Sciatic nerve (tissue), 2 donors: ENCODE measurements at places on chromosomes 6 and 20.

DNA sequence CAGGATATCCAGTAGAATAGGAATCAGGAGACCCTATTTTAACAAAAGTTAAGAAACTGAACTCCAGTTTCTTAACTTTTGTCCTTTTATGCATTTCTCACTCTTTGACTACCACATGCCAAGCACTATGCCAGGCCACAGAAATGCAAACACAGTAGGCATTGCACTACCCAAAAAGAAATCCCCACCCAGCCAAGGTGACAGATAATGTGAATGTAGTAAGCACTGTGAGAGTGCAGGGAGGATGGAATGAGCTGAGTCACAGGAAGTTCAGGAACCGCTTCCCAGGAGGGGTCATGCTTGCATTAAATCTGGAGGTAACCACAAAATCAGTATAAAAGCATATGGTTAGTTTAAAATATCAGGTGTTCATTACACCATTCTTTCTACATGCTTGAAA is 20.1 kb upstream of the FAM83C start:
- DNase-seq, result no peak

DNA sequence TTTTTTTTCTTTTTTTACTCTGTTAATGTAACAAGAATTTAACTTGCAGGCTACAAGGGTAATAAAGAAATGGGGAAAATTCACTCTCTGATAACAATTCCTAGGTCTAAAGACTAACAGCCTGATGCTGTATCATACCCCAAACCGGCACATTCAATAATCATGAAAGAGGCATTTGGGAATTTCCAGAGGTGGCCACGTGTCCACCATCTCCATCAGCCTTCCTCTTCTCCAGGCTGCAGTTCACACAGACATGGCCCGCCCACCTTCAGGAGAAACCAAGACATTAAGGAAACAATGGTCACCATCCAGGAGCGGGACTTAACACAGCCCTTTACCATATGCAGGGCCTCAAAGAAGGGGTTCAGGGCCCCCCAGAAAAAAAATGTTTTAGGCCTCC is 44.8 kb downstream of the PDE10A start:
- no peak for DNase-seq

- DNase-seq, result no peak
These were observed 76.3 kb downstream of the CDK19 start for GRCh38 chr6:110738899-110739365.

DNA sequence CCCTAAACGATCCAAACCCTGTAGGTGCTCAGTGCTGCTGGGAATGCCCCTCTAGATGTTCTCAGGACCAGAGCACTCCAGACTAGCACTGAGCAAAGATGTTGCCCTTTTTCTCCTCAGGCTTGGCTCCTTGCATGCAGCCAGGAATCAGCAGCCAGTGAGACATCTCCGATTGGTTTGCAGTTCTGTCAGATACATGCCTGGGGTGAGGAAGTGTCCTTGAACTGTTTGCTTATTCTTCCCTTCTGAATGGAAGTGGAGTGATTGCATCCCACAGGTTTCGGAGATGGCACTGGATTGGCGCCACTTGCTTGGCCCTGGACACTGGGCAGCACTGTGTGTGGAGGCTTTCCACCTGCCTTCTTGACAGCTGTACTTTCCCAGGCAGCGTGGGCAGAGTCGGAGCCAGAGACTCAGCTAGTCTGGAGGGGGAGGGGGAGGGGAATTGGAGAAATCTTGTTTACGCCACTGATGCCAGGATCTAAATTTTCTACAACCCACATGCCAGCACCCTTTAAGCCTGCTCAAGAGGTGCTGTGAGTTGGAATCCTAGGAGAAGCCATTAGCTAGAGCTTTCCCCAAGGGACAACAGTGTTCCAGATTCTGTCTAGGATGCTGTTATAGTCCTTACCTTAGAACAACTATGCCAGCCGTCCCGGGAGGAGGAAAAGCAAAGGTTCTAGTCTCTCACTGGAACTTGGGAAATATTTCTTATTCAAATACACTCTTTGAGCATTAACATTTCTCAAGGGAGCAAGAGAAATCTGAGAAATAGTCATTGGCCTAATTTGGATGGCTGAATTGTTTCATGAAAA is 49.2 kb upstream of the SASH1 start:
- DNase-seq, result no peak

DNA sequence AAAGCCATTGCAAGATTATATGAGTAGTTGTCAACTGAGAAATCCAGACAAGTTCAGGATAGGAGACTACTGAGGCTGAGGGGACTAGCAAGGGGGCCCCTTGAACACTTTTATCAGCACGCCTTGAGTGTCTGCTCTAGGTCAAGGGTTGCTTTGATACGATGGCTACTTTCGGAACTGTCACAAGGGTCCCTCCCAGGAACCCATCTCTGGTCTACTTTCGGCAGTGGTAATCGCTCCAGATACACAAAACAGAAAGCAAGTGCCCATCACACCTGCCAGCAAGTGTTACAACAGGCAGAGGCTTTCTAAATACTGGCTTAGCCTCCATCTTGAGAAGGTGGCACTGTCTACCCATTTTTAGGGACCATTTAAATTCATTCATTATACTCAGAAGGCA is 61.1 kb downstream of the GJA10 start:
- no peak for DNase-seq

GRCh38 chr6:21022343-21023107 is 488.3 kb downstream of the CDKAL1 start:
- DNase-seq, result no peak

GRCh38 chr20:50592282-50593004 is 82.3 kb downstream of the PTPN1 start:
- no peak for DNase-seq

DNA sequence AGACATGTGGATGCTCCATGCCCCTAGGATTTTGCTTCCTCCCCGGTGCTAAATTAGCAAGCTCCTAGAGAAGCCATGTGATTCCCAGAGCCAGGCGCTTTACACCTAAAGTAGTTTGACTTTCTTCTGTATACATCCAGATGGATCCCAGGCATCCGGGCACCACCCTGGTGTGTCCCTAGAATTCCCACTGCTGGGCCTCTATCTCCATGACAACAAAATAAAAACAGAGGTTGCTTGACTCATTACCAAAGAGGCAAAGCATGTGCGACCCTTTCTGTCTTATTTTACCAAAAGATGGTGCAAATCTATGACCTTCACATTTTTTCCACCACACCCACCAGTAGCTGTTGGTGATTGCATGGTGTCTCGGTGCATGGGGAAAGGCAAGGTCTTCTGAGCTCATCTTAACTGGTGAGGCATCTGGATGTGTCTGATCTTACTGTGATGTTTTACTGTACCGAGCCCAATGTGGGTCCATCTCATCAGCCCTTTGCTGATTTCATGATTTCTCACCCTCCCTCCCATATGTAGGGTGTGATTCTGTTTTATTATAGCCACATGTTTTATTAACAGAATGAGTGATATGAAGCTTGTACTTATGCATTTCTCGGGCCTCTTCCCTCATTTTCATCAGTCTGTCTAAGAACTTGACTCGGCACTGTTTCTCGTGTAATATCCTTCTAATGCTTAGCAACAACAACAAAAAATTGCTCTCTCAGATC is 27.4 kb upstream of the VAPB start:
- DNase-seq, result no peak

GRCh38 chr6:27980111-27980510 is 23.1 kb downstream of the OR2B6 start:
- DNase-seq, result no peak

- DNase-seq, result no peak
These were observed 744 bp downstream of the KIF25 start for GRCh38 chr6:167998215-167998614.

- DNase-seq, result no peak
These were observed 284.4 kb downstream of the ESR1 start for GRCh38 chr6:152091851-152092341.

GRCh38 chr6:139852488-139853140 is 478.2 kb upstream of the CITED2 start:
- DNase-seq, result no peak

GRCh38 chr6:90463359-90463758 is 123.5 kb downstream of the MAP3K7 start:
- no peak for DNase-seq

GRCh38 chr6:123838505-123839234 is 35.0 kb downstream of the NKAIN2 start:
- no peak for DNase-seq

GRCh38 chr20:2738331-2739041 is 45.9 kb downstream of the EBF4 start:
- no peak for DNase-seq

DNA sequence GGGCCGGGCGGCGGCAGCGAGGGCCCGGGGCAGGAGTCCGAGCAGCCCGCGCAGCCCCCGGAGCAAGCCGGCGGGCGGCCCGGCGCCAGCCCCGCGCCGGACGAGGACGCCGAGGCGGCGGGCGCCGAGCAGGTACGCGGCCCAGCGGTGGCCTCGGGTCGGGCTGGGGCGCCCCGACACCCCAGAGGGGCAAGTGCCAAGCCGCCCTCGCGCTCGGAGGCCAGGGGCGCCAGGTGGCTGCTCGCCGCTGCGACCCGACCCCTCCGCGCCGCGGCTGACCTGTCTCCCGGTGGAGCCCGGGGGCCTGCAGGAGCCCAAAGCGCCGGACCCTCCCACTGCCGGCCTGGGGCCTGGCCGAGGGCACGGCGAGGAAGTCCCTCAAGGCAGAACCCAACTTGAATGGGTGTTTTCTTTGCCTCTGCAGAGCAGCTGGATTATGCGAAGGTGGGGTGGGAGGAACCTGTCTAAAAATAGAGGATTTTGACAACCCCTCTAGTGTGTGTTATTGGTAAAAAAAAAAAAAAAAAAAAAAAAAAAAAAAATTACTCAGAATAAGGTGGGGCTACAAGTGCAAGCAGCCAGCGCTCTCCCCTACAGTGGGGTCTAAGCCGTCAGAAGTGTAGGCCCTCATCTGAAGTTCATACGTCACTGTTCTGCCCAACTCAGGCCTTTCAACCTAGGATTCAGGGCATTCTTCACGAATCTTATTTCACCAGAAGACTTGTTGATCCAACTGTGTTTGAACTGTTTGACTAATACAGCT is 609 bp downstream of the OGFRL1 start:
- DNase-seq, result peak; percentile 72

DNA sequence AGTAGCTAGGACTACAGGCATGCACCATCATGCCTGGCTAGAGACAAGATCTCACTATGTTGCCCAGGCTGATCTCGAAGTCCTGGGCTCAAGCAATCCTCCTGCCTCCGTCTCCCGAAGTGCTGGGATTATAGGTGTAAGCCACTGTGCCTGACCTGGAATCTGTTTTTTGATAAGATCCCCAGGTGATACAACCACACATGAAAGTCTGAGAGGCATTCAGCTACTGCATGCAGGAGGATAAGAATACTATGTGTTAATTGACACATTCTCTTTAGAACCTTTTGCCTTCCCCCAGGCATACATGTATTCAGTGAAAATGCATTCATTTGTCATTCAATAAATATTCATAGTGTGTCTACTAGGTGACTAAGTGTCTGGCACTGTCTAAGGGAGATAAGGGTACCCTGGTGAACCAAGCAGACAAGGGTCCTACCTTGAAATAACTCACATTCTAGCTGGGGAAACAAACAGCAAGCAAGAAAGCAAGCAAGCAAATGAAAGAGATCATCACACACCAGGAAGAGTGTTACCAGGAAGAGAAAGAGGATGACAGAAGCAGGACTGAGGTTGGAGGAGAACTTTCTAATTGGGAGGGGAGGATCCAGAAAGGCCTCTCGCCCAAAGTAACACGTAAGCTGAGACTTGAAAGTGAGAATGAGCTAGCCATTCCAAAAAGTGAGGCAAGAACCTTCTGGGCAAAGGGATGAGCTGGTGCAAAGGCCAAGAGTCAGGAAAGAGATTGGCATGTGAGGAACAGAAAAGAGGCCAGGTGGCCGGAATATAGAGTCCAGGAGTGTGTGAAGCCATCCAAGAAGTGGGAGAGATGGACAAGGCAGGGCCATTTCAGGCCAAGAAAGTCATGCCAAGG is 6.5 kb downstream of the GFOD1 start:
- no peak for DNase-seq

DNA sequence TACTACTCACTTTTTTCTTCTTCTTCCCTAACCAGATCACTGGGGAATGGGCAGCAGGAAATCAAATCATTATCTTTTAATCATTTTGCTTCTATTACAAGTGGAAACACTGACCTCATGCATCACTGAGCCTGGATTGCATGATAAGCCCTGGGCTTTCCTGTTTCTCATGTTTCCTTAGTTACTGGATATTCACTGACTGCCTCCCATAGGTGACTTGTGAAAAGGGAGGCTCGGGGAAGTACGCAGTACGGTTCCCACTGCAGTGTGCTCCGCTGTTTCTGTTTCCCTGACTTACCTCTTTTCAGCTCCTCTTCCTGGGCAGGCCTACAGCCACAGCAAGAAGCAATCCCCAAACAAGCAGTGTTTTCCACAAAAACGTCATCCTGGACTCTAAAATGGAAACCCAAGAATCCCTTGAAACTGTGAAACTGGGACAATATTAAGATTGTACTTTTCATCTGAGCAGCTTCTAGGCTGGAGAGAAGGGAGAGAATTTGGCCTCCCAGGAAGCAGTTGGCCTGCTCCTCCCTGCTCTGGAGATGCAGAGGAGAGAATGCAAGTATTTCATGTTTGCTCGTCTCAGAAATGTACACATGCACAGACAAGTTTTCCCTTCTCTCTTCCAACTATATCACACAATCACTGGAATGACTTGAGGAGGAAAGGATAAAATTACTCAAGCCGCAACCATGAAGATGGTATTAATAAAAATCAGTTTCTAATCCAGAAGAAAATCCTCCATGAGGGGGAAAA is 13.1 kb downstream of the BTNL2 start:
- DNase-seq, result no peak

DNA sequence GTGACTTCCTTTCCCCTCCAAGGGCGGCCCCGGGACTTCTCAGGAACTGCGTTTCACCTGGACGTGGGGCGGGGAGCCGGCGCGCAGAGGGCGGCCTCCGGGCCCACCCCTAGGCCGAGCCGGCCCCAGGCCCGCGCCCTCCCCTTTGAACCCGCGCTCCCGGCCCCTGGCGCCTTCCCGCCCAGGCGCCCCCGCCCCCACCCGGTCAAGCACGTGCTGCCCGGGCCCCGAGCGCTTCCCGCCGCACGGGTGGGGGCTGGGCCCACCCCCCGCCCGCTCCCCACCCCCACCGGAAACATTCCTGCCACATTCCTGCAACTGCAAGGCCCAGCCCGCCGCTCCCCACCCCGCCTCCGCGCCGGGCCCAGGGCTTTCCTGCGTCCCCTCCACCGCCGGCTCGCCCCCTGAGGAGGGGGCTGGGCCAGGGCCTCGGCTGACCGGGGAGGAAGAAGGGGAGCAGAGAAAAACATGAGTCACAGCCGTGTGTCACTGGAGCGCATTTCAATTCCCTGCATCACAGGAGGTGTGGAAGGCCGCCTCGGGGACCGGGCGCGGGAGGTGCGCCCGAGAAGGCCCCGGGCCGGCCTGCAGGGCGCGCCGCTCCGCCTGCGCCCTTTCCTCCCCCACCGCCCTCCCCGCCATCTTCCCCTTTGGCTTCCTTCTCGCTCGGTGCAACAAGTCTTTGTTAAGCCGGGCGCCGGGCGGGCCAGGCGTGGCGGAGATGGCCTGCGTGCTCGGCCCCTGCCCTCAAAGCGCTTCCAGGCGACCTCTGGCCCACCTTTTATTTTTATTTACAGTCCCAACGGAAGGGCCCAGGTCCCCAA is 1.2 kb upstream of the HMGA1 start:
- DNase-seq, result no peak

GRCh38 chr20:34843421-34843820 is 18.0 kb upstream of the NCOA6 start:
- DNase-seq, result no peak
